ENCODE measurements at places on chromosomes 3 and 15.

GRCh38 chr3:62727536-62727935, 147.7 kb downstream of the CADPS start:
- no peak for DNase-seq

DNA sequence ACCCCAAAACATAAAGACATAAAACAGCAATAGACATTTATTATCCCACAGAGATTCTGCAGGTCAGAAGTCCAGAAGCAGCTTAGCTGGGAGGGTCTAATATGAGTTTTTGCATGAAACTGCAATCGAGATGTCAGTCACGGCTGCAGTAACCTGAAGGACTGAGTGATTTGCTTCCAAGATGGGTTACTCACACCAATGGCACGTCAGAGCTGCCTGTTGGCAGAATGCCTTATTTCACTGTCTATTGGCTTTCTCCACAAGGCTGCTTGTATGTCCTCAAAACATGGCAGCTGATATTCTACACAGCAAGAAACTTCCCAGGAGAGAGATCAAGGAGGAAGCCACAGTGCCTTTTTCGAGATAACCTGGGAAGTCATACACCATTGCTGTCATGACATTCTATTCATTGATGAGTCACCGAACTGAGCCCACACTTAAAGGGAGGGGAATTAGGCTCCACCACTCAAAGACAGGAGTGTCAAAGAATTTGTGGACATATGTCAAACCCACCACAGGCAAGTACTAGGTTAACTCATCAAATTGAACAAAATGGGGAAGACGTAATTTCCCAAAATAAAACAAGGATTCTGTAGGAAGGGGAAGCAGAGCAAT, 122.2 kb downstream of the SYNPR start:
- DNase-seq, result no peak

DNA sequence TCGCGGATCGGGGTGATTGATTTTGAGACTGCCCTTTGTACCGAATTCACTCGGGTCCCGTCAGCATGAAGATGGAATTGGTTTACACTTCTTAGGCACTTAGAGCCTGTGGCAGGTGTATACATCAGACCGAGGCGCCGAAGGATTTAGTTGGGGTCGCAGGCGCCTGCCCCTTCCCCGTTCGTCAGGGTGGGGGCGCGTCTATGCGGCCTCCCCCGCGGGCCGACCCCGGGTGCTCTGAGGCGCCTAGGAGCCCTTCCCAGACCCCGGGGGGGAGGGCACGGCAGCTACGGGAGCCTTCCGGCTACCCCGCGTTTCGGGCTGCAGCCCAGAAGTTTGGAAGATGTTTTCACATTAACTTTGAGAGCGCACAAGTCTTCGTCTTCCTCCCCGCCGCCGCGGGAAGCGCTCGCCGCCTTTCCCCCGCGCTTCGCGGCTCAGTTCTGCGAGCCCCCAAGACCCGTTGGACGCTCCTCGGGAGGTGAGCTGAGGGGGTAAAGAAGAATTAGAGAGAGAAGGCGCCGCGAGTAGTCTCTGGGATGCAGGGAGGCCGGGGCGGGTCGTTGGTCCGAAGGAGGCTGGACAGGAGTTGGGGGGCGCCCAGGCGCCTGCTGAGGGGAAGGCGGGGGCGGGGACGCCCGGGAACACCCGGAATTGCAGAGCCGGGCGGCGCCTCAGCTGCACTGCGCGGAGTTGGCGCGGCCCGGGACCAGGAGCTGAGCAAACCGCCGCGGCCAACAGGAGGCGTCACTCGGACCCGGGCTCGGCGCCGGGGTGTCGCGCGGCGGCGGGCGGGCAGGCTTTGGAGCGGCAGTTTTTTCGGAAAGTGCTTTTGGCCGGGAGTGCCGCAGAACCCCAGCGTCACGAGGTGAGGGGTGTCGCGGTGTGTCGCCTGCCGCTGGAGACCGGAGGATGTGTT, 780 bp downstream of the TIPARP start:
- peak; percentile 14 for DNase-seq

DNA sequence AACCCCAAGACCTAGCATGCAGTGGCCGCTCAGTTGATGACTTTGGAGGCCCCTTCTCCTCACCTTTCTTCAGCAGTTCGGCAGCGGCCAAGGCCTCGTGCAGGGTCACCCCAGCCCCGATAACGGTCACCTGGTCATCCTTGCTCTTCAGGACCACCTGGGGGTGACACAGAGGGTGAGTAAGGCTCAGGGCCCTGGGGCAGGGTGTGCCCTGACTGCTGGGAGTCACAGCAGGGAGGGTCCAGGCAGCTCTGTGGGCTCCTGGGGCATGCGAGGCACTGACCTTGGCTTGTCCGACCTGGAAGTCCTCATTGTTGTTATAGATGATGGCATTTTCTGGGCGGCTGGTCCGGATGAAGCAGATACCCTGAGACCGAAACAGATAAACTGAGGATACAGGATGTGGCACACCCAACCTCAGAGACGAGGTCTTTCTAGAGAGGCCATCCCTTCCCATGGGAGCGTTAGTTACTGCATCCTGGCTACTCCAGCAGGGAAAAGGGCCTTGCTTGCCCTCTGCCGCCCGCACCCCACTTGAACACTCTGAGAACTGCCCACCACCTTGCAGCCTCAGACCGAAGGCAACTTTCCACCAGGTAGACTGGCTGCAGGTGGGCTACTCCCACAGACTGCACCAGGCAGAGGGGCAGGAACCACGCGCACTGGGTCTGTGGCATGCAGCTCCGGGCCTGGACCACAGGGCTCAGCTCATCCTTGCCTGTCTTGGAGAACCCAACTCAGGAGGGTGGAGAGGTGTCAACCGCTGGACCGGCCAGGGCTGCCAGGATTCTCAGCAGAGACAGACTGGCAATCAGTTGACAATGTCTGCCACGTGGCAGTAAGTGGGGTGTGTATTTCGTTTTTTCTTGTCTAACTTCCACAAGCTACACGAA, 27.6 kb downstream of the TKT start:
- DNase-seq, result no peak

DNA sequence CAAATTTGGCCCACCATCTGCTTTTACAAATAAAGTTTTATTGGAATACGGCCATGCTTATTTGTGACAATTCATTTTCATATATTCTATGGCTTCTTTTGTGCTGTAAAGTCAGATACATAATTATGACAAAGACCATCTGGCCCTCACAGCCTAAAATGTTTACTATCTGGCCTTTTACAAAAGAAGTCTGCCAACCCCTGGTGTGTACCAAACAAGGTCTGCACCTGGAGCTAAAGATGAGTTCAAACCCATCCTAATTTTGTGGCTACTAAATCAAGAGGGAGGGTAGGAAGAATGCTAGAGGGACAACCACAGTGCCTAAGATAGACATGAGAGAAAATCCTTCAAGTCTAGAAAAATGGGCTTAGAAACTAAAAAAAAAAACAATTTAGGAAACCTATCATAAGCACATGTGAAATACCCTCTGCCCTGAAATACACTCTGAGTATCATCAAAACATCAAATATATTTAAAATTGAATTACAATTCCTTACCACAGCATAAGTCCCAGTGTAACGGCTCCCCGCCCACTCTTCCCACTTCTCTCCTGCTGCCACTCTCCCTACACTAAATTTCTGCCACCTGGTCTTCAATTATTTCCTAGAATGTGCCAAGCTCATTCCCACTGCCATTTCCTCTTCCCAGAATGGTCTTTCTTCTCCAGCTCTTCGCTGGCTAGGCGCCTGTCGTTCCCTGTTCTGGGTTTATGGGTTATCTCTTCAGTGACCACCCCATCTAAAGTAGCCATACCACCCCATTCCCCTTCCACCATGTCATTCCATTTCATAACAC, 950.7 kb upstream of the CFAP20DC start:
- DNase-seq, result no peak

GRCh38 chr15:57667171-57667849, 39.2 kb upstream of the POLR2M start:
- DNase-seq, result no peak

DNA sequence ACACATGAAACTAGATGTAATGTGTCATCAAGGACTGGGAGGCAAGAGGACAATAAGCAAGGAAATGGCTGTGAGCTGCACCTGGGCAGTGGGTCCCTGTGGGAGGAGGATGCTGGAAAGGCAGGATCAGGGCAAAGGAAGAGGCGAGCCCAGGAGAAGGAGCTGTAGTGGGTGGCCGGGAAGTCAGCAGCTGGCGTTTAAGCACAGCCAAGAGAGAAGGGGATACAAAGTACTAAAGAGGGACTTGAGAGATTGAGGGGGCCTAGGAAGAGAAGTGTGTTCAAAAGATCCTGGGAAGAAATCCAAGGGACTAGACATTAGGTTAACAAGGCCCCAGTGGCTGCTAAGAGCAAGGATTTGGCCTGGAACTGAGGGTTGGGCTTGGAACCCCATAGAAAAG, 188.5 kb upstream of the SLC24A5 start:
- no peak for DNase-seq

- no peak for DNase-seq
These were observed 21.0 kb downstream of the LSM3 start for GRCh38 chr3:14199641-14200040.

DNA sequence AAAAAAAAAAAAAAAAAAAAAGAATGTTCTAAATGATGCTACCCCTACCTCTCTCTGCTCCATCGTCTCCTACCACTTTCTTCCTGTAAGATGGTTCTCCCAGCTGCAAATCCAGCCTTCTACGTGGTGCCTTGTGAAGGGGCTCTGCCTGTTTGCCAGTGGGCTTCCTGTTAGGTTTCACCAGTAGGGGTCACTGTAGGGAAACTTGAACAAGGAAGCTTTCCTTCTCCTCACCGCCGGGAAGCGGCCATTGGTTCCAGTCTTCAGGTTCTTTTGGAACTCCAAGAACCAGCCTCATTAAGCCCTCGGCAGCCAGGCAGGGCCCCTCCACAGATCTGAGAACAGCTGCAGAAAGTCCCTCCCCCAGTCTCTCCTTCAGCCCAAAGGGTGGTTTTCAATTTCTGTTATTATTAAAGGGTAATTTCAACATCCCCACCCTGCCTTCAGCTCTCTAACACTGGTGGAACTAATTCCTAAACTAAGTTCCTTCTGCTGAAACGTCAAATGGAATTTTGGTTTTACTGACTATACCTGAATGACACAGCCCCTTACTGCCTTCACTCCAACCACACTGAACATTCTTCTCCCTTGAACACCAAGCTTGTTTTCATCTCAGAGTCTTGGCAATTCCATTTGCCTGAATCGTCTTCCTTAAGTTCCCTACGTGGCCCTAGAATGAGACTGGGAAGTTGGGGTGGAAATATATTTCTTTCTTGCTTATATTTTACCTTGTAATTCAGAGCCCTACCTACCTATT, 13.5 kb downstream of the MCCC1 start:
- DNase-seq, result no peak

- DNase-seq, result no peak
These were observed 113.6 kb upstream of the TPM1 start for GRCh38 chr15:62929000-62929357.

- DNase-seq, result no peak
These were observed 33.3 kb upstream of the C15orf39 start for GRCh38 chr15:75168374-75168773.

DNA sequence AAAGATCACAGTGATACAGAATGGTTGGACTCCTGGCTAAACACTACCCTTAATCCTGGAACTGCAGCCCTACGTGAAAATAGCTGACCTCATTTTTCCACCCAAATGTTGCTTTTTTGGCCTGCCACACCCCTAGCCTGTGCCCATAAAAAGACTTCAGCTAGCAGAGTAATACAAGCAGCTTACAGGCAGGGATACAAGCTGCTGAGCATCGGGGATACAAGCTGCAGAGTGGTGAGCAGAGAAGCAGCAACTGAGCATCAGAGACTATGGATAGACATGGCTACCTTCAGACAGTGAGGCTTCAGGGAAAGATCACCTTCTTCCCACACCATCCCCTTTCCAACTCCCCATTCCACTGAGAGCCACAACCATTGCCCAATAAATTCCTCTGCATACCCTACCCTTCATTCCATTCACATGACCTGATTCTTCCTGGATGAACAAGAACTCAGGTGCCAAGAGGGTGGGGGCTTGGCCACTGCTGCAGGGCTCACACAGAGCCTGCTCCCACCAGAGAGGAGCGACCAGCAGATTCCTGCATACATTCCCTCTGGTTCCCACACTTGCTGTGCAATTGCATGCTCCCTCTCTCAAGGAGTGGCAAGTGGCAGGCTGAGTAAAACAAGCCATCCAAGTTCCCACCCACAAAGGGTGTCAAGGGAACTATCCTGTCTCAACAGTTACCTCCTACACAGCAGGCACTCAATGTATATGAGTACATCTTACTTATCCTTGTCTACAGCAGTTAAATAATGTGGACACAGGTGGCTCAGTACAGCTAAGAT, 217.5 kb downstream of the ALCAM start:
- DNase-seq, result no peak

- DNase-seq, result no peak
These were observed 38.2 kb downstream of the B3GALNT1 start for GRCh38 chr3:161066930-161067329.

DNA sequence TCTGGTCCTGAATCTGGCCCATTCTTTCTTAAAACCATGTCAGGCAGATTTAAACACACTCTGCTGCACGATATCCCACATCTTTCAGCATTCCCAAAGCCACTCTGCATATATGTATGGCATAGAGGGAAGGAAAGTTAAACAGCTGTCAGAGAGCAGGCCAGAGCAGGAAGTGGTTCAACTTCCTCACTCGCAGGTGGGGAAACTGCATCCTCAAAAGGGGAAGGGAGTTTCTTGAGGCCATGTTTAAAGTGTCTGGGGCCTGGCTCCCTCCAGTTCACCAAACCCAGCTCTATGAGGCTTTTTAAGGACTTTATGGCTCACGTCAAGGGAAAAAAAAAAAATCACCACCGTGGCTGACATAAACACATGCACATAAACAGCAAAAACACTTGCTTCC, 123.1 kb downstream of the OPA1 start:
- no peak for DNase-seq

DNA sequence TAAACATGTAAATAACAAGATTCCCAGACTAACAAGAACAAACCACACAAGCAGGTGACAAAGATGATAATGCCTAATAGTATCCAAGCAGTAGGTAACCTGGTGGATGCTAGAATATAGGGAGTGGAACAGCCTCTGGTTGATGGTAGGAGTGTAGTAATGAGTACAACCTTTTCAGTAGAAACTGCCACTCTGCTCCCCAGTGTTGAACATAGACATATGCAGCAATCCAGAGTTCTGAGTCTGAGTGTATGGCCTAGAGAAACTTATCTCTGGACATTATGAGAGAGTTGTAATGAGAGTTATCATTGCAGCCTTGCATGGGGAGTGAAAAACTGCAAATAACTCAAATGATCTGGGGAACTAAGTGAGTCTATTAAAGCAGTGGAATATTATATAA, 76.1 kb upstream of the ACAD9 start:
- DNase-seq, result no peak

- no peak for DNase-seq
These were observed 26.6 kb downstream of the USP50 start for GRCh38 chr15:50519740-50520425.
